Stimulated activated CD8-positive, alpha-beta memory T cell treated with anti-CD3 and anti-CD28 coated beads, Interleukin-7, amount 100 ng/mL, for 1 hour (primary cell): ENCODE measurements at places on chromosomes 3 and 15.

GRCh38 chr3:108512671-108513070 lies 2.3 kb upstream of the MYH15 start:
- no peak for DNase-seq

- no peak for DNase-seq
Measured at GRCh38 chr3:12768579-12769527, 9.8 kb upstream of the TMEM40 start.

DNA sequence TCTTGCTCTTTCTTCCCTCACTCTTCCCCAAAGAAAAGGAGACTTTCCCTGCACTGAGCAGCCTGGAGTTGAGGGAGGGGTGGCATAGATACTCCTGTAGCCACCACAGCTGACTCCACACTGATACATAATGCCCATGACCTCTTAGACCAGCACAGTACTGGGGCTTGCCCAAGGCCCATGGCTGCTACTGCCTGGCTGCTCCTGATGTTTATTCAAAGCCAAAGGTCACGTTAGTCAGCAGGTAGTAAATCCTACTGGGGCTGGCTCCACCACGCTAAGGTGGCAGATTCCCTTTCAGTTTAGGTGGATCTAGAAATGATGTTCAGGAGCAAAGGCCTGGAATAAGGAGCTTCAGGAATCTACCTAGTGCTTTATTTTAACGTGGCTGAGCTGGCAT lies 212.7 kb downstream of the C3orf38 start:
- DNase-seq, result no peak

GRCh38 chr15:88385078-88385700 lies 82.0 kb downstream of the MRPL46 start:
- no peak for DNase-seq

DNA sequence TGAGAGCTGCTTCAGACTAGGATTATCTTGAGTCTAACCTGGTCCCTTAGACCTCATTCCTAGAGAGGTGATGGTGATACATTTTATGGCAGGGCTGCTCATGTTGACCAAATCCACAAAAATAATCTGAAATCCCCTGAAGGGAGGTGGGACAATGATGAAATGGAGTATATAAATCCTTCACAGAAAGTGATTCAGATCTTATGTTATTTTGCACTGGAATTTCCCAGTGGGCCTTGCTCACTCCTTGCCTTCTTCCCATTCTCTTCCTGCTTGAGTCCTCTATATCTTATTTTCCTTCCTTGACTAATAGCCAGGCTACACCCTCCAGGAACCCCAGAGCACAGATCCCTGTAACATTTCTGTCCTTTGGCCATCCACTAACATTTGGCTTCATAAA lies 10.4 kb upstream of the TMEM202 start:
- no peak for DNase-seq

DNA sequence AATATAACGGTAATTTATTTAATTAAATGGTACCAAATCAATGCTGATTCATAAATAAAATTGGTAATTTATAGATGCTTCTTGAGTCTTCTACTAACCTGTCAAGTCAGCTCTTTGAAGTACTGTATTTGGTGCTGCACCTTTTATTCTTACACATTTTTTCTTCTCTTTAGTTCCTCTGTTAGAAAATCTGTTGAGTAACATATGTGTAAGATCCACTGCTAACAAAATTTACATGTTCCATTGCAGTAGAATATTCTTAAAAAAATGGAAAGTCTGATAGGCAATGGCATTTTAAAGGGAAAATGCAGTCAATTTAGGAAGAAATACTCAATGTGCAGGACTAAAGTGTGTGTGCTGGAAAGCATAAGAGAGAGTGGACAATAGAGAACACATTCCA lies 936.6 kb downstream of the ZPLD1 start:
- no peak for DNase-seq

DNA sequence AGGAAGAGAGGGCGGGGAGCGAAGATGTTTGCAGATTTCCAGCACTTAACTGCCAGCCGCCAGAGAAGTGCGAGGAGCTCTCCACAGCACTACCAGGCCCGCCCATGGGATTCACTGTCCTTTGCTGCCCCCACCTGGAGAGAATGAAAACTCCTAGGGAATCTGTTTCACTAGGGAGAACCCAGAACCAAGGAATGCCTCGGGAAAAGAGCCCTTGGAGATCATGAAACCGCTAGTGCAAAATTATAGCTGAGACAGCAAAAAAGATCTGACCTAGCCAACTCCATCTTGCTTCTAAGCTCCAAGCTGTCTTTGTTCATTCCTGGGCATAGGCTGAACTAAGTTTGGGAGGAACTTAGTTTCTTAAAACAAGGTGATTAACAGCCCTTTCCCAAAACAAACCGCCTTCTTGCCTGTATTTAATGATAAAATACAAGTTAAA lies 82.6 kb upstream of the GCNT3 start:
- DNase-seq, result peak; percentile 47

GRCh38 chr15:25611603-25612002 lies 172.8 kb upstream of the UBE3A start:
- DNase-seq, result no peak

- no peak for DNase-seq
Measured at GRCh38 chr3:13140596-13140995, 67.4 kb upstream of the IQSEC1 start.
